ENCODE measurements at places on chromosomes 5 and 9.

- DNase-seq: no peak
These were observed 429.2 kb upstream of the SGCD start for GRCh38 chr5:155897761-155898160.

DNA sequence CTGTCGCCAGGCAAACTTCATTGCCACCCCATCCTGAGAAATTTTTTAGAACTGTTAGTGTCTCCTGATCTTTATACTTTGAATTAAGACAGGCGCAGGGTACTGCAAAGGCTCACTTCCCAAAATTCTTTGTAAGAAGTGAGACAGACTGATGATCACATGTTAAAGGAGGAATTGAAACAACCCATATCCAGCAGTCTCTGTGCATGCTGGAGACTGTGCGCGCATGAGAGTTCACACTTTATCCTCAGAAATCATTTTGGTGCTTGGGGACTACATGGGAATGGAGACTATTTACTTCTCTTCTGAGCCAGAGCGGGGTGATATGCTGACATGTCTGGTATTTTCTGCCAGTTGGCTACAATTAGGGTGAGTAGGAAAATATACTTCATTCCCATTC is 91.2 kb downstream of the ZNF474 start:
- DNase-seq: no peak

DNA sequence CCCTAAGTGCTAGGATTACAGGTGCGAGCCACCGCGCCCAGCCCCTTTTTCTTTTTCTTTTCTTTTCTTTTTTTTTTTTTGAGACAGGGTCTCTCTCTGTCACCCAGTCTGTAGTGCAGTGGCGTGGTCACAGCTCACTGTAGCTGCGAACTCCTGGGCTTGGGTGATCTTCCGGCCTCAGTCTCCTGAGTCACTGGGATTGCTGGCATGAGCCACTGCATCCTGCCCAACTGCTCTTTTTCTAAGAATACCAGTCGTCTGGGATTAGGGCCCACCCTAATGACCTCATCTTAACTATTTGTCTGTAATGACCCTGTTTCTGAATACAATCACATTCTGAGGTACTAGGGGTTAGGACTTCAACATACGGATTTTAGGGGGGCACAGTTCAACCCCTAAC is 34.1 kb upstream of the NANS start:
- DNase-seq: no peak

DNA sequence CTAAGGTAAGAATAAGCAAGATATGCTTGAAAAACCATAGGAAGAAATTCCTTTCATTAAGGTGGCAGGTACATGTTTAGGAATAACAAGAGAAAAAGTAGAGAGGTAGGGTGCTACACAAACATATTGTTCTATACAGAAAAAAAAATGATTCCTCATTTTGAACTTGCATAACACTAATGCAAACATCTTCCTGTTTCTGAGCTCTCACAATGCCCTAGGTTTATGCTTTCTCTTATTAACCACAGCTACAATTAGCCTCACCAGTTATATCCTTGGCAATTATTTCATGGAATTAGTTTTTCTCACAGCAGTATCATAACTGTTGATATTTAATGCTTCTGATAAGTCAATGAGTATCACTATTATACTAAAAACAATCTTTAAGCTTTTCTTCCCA is 20.7 kb downstream of the CEMIP2 start:
- DNase-seq: no peak

GRCh38 chr9:78680196-78680595 is 383.3 kb downstream of the PSAT1 start:
- DNase-seq: no peak

- DNase-seq: no peak
These were observed 193.4 kb downstream of the CDK5RAP2 start for GRCh38 chr9:120386390-120387131.

- DNase-seq: no peak
These were observed 14.2 kb upstream of the KIF27 start for GRCh38 chr9:83935276-83935935.

DNA sequence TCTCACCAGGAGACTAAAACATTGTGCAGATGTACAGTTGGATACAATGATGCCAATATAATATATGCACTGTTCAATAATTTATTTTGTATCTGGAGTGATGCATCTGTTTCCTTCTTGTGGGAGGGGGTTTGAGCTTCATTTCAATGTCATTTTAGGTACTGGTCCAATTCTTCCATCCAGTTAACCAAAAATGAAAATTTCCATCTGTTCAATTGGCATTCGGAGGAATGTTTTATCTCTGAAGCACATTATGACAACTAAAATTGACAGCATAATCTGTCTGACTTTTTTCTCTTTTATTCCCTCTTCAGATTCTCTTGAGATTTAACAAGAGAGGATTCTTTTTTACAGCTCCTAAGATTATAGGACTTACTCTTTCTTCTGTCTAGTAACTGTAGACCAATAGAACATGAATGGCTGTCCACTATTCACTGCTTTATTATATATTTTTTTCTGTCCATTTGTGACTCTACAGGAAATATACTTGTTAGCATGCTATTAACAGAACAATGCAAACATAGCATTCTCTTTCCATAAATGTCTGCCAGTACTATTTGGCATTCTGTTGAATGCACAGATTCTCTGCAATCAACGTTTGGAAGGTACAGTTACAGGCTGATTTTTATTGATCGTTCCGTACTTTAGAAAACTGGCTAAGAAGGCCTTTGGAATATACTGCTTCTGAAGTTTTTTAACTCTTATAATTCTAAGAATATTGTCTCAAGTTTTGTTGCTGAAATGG is 57.8 kb downstream of the NDUFAF2 start:
- DNase-seq: no peak

DNA sequence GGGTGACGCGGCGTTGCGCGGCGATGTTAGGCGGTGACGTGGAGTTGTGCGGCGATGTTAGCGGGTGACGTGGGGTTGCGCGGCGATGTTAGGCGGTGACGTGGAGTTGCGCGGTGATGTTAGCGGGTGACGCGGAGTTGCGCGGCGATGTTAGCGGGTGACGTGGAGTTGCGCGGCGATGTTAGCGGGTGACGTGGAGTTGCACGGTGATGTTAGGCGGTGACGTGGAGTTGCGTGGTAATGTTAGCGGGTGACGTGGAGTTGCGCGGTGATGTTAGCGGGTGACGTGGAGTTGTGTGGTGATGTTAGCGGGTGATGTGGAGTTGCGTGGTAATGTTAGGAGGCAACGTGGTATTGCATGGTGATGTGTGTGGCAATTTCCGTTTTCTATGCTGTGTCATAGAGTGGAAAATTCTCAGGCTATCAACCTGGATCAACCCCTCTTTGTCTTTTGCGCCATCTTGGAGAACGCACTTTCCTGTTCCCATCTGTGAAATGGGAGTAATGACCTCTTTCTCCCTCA is 76.0 kb downstream of the ANKRD33B start:
- DNase-seq: no peak

DNA sequence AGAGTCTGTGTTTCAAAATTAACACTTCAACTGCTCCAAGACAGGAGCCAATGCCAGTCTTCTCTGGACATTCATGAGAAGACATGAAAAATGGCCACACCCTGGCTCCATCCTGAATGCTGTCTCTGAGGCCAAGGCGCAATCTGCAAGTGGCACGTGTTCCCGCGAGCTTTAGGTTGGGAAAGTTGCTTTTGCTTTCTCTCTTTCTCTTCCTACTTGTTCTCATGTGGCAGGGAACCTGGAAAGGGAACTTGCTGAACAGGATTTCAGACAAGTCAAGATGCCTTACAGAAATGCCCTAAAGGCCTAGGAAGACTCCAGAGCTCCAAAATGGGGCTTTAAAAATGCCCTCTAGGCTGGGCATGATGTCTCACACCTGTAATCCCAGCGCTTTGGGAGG is 91.9 kb upstream of the OTULINL start:
- DNase-seq: no peak

DNA sequence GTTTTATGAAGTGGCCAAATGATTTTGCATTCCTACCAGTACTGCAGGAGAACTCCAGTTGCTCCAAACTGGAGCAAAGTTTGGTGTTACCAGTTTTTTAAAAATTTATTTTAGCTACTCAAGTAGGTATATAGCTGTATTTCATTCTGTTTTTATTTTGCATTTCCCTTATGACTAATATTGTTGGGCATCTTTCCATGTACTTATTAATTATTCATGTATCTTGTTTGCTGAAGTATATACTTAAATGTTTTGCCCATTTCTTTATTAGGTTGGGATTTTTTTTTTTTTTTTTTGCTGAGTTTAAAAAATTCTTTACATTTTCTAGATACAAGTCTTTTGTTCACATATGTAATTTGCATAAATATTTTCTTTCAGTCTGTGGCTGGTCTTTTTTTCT is 386.6 kb upstream of the DAB2 start:
- DNase-seq: no peak

GRCh38 chr9:3337515-3338225 is 188.1 kb downstream of the RFX3 start:
- DNase-seq: no peak

- no peak for DNase-seq
These were observed 119.3 kb downstream of the RPS23 start for GRCh38 chr5:82158755-82159413.

GRCh38 chr5:155772009-155772662 is 554.8 kb upstream of the SGCD start:
- no peak for DNase-seq

GRCh38 chr5:54835647-54836046 is 149.7 kb downstream of the ESM1 start:
- no peak for DNase-seq

DNA sequence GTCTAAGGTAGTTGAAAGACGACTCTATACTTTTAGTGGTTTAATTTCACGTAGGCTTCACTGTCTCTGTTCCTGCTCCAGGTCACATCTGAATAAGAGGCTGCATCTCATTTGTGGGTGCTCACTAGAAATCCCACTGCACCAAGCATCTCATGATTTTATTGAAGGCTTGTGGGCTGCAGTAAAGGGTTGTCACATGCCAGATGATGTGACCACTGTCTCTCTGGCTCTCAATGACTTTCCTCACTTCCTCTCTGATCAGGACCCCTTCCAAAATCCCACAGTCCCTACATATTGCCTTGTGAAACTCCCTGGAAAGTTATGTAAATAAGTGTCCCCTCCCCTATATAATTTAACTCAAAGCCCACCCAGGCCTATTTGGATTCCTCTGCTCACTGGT is 8.9 kb upstream of the ZCCHC10 start:
- DNase-seq: no peak

DNA sequence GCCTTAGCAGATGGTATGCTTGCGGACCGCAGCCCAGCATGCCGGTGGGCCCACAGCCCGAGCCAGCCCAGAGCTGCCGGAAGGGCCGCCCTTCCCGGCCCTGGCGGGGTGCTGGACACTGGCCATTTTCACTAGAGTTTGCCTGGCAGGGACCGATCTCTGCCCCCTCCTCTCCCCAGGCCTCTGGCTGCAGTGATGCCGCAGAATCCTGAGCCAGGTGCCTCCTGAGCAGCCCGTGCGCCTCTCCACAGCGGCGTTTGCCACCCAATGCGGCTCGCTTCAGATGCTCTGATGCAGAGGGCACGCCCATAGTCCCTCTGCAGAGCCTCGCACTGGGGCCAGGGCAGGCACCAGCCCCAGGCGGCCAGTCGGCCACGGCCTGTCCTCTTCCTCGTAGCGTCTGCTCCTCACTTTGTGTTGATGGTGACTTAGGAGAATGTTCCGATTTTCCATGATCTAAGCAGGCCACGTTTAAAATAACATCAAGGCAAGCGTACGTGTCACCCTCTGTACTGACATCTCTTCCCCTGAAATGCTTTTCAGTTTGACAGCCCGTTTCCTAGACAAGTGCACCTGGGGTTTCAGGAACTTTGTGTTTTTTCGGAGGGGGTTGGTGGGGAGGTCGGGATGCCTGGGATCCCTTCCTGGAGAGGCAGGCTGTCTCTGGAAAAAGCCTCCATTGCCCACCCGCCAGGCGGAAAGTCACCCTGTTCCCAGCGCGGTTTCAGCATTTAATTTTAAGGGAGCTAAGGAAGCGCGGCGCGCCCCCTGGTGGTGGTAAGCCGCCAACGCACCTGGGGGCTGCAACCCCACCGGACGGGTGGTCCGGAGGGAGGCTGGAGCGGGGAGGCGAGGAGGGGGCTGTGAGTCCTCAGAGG is 29.8 kb upstream of the HMCN2 start:
- peak; percentile 41 for DNase-seq

DNA sequence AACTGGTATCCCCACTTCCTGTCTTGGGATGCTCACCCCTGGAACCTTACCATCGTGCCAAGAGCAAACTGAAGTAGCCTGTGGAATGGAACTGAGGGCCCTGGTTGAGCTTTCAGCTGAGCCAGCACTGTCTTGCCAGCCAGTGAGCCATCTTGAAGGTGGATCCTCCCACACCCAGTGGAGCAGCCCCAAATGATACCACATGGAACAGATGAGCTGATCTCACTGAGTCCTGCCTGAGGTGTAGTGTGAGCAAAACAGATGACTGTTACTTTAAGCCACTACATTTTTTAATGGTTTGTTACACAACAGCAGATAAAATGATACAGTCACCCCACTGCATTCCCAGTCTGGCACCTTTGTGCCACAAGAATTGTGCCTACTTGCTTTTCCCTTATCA is 2.2 kb upstream of the PCYOX1L start:
- no peak for DNase-seq

DNA sequence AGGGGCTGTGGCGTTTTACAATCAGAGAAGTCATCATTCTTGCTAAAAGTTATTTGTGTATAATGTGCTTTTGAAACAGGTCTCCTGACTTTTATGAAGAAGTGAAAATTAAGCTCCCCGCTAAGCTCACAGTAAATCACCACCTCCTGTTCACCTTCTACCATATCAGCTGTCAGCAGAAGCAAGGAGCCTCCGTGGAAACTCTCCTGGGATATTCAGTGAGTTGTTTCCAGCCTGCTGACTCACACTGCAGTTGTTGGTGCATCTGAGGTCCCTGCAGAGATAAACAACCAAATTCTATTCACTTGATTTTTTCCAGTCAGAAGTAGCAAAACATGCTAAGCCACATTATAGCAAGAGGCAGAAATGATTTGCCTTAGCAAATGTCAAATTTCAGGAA is 156.7 kb downstream of the DOCK8 start:
- no peak for DNase-seq

DNA sequence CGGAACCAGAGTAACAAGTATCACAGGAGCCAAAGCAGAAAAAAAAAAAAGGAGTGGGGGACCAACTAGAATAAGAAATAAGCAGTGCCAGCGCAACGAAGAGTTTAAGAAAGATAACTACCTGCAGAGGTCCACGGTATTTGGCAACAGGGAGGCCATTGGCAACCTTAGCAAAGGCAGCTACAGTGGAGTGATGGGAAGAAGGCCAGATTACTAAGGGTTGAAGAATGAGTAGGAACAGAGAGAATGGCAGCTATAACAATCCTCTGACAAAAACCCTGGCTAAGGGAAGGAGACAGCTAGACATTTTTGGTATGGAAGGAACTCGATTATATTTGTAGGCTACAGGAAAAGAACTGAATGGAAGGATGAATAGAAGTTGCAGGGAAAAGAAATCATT is 93.4 kb upstream of the DMAC1 start:
- DNase-seq: no peak

All from stimulated activated CD8-positive, alpha-beta memory T cell treated with anti-CD3 and anti-CD28 coated beads, Interleukin-15, amount 100 ng/mL, for 48 hours (primary cell).